ENCODE measurements at places on chromosomes 13 and 19. TPM values are rescaled to one million over a fixed set of nuclear protein-coding genes. Genes with fewer than 3 reads are reported as not detected.
A peak's percentile ranks its signal among the peaks of the same experiment; 100 is the strongest.

DNA sequence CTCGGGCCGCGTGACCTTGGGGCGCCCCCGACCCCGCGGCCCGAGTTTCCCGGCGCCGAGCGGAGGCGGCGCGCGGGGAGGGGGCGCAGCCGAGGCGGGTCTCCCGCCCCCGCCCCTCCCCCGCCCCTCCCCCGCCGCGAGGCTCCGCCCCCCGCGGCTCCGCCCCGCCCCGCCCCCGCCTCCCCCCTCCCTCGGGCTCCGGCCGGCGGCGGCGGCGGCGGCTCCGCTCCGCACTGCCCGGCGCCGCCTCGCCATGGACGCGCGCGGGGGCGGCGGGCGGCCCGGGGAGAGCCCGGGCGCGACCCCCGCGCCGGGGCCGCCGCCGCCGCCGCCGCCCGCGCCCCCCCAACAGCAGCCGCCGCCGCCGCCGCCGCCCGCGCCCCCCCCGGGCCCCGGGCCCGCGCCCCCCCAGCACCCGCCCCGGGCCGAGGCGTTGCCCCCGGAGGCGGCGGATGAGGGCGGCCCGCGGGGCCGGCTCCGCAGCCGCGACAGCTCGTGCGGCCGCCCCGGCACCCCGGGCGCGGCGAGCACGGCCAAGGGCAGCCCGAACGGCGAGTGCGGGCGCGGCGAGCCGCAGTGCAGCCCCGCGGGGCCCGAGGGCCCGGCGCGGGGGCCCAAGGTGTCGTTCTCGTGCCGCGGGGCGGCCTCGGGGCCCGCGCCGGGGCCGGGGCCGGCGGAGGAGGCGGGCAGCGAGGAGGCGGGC lies at the start of gene HCN2:
Gene HCN2, plus strand, starts transcription at position 189 of the 703 bp plus-strand sequence. Its CDS starts 65 bp downstream, at position 254.
- no peak for DNase-seq

- DNase-seq, result peak; percentile 97
Observed at GRCh38 chr19:38374332-38375097, at the start of gene PSMD8. Gene PSMD8 (plus strand): TSS chr19:38374571. CDS start chr19:38374602, 31 bp downstream.

DNA sequence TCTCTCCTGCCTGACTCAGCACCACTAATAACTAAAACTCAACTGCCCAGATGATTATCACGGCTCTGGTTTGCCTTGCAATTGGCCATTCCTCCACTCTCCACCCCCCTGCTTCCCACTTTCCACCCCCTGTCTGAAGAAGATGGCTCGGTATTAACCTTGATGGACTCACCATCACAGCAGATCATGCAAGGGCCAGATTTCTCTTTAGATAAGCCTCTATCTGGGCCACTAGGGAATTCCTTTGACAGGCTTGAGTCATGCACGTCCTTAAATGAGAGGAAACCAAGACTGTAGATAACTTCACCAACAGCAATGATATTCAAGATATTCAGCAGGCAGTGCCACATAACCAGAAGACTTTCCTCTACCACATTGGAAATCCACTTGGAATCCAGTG lies 131.1 kb upstream of the NBEA start:
- DNase-seq, result no peak

DNA sequence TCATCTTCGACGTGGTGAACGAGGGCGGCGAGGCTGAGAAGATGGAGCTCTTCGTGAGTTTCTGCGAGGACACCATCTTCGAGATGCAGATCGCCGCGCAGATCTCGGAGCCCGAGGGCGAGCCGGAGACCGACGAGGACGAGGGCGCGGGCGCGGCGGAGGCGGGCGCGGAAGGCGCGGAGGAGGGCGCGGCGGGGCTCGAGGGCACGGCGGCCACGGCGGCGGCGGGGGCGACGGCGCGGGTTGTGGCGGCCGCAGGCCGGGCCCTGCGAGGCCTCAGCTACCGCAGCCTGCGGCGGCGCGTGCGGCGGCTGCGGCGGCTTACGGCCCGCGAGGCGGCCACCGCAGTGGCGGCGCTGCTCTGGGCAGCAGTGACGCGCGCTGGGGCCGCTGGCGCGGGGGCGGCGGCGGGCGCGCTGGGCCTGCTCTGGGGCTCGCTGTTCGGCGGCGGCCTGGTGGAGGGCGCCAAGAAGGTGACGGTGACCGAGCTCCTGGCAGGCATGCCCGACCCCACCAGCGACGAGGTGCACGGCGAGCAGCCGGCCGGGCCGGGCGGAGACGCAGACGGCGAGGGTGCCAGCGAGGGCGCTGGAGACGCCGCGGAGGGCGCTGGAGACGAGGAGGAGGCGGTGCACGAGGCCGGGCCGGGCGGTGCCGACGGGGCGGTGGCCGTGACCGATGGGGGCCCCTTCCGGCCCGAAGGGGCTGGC lies 52.6 kb downstream of the MAP4K1 start:
- DNase-seq, result no peak

DNA sequence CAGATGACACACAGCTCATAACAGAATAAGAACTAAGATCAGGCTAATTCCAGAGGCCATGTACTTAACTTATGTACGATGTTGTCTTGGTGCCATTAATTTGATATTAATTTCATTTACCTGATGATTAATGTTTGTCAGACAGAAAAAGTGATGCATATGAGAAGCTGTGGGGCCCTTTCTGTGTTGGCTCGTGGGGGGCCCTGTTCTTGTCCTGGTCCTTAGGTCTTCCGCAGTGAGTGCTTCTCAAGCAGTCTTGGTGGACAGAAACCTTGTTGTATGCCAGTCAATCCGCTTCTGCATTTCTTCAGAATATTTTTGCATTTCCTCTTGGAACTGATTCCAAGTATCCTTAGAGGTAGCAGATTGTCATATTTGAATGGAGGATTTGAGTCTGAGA lies 20.2 kb downstream of the SAFB start:
- DNase-seq, result no peak

DNA sequence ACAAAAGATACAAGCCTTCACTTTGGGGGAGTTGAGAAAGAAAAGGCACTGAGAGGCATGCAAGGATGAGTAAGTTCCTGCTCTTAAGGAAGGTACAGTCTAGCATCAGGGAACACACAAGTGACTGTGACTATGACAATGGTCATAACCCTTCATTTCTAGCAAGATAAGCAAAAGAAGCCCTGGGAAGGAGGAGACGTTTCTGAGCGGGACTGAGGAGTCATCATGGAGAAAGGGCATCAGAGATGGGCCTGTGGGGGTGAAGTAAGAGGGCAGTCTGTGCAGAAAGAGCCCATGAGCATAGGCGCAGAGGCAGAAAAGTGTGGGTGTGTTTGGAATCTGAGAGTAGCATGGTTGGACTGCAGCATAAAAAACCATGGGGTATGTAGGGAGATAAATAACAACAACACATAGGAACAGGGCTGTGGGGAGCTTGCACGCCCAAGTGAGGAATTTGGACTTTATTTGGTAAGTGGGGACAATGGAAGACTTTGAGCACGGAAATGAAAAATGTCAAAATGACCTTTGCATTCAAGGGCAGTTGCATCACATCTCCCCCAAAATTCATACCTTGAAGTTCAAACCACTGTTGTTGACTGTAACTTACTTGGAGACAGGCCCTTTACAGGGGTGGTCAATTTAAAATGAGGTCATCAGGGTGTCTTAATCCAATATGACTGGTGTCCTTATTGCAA lies 86.7 kb downstream of the MBNL2 start:
- DNase-seq, result no peak

GRCh38 chr13:31963631-31964030 lies 67.9 kb upstream of the FRY start:
- no peak for DNase-seq

- DNase-seq, result no peak
Observed at GRCh38 chr19:40831502-40832430, 18.5 kb downstream of the CYP2A6 start.

- no peak for DNase-seq
Observed at GRCh38 chr13:28942906-28943305, 122.8 kb downstream of the MTUS2 start.

DNA sequence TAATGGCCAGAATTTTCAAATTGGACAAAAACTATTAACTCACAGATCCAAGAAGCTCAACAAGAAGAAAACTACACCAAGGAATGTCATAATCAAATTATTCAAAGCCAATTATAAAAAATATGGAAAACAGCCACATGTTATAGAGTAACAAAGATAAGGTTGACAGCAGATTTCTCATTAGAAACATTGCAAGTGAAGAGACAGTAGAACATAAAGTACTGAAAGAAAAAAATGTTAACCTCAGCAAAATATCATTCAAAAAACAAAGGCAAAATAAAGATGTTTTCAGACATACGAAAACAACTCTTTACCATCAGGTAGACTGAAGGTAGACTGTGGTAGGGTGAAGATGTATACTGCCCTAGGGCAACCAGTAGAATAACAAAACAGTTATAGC lies 83.4 kb downstream of the KCNRG start:
- no peak for DNase-seq

Gene SLC8A2
- 0.07 TPM for polyA plus RNA-seq

Gene KL
- polyA plus RNA-seq, result 54.7 TPM

Gene KLHL1
- polyA plus RNA-seq, result 1.1 TPM

Gene PSPN
- 2.0 TPM for polyA plus RNA-seq

Gene KLF1
- 0.44 TPM for polyA plus RNA-seq

Gene ACER1
- polyA plus RNA-seq, result 0.08 TPM

Data from right renal cortex interstitium (tissue), 3 donors.